ENCODE measurements at places on chromosomes 11 and 22. TPM values are rescaled to one million over a fixed set of nuclear protein-coding genes. Genes with fewer than 3 reads are reported as not detected.

GRCh38 chr22:44128958-44129618, 51.6 kb upstream of the PARVG start:
- no peak for DNase-seq

Gene OR5L1
- not detected for total RNA-seq

DNA sequence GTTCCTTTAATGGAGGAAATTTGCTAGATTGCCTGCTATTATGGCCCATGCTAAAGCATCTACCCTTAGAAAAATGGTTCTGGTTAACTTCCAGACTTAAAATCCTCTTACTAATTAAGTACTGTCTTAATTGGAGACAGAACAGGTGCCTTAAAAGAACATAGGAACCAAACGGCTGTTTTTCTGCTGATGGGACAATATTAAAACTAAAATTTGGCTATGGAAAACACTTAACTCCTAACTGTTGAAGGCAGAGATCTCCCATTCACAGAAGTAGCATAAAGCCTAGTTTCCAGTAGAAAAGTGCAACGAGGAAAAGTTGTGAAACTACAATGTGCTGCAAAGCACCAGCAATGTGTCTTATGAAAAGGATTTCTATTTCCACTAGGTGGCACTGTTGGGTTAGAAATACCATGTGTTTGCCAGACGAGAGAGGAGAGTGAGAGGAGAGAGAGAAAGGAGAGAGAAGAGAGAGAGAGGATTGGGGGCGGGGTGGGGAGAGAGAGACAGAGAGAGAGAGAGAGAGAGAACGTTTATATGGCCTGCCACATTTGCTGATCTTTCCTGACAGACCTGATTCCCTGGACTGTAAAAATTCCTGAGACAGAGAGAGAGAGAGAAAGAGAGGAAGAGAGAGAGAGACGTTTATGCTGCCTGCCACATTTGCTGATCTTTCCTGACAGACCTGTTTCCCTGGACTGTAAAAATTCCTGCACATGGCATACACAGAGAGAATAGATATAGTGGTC, 51.5 kb downstream of the FAM181B start:
- DNase-seq, result peak; percentile 90

GRCh38 chr11:66118847-66119246, 48.8 kb downstream of the PACS1 start:
- no peak for DNase-seq

DNA sequence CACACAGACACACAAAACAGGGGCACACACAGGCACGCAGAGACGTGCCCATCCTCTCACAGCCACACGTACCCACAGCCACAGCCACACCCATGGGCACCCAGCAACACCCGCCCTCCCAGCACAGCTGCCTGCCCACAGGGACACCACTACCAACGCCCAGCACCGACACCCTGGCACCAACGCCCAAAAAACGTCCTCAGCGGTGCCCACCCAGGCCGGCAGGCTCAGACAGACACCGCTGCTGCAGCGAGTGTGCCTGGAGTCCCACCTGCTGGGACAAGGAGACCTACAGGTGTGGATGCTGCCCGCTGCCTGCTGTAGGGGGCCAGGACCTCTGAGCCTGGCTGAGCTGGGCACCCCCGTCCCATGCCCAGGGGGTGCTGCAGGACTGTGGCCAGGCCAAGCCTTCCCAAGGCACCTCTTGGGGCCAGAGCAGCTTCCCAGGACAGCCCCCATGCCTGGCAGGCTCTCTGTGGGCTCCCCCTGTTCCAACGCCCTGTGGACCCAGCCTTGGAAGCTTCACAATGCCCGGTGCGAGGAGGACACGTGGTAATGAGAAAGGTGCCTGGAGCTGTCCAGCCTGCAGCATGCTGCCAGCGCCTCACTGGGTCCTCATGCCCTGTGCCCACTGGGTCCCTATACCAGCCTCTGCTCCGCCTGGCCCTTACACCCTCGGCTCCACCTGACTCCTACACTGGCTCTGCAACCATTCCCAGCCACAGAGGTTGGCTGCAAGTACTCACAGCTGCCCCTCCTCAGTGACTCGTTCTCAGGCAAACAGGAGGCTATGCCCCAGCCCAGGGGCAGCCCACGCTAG, 45.8 kb upstream of the TH start:
- DNase-seq, result no peak

GRCh38 chr11:75625991-75626888, 42.6 kb downstream of the MAP6 start:
- DNase-seq, result no peak

- no peak for DNase-seq
These were observed 47.2 kb downstream of the LRFN4 start for GRCh38 chr11:66904055-66904454.

GRCh38 chr22:49884503-49885260, 31.0 kb downstream of the ZBED4 start:
- no peak for DNase-seq

Gene MSANTD4
- total RNA-seq, result 27.7 TPM

Gene TREH
- not detected for total RNA-seq

DNA sequence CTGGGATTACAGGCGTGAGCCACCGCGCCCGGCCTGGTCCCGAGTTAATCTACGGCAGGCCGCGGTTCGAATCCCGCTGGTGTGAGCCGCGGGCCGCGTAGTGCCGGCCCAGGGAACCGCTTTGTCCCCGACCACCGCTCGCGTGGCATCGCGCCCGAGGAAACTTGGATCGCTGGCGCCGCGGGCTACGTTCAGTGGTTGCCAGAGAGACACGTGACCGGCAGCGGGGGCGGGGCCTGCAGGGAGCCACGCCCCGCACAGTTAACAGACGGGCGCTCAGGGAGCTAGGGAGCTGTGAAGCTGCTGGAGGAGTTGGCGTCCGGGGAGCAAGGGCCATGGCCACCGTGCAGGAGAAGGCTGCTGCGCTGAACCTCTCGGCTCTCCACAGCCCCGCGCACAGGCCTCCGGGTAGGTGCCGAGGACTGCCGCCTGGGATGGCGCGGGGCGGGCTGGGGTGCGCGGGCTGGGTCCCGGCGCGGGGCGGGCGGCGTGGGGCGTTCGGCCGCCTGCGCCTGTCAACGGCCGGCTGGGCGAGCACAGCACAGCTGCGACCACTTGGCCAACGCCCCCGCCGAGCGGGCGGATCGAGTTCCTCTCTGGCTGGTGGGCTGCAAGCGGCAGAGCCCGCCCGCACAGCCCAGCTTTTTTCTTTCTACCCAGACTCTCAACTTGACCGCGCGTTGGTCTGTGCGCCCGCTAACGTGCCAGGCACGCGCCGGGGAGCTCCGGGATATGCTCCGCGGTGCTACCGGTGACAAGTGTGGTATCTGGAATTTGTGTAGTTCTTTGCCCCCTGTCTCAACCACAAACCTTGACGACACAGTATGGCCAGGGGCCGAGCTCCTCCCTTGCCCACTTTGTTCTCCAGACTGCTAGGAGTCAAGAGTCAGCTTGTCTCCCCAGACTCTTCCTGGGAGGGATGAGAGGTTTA, at the start of gene DEPDC7:
Gene DEPDC7 (plus strand): TSS at position 258 of the 931 bp plus-strand sequence. CDS start 78 bp downstream, at position 336.
- DNase-seq, result peak; percentile 100

- no peak for DNase-seq
These were observed 11.2 kb downstream of the MCM5 start for GRCh38 chr22:35411102-35411501.

Gene THRSP
- total RNA-seq, result not detected

Gene C11orf97
- total RNA-seq, result not detected

DNA sequence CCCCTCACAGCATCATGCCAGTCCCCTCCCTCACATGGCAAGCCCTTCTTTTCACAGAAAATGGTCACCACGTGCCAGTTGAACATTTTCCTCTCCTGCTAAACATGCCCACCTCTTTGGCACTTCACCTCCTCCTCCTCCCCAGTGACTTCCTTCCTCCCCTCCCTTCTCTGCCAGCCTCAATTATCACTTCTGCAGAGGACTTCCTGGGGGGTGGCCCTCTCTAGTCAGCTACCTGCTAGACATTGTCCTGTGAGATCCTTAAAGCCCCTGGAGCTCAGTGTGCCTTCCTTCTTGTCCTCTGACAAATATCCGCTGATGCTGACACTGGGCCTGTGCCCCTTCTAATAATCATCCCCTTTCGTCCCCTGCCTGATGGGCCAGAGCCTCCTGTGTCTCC, 43.2 kb upstream of the E2F8 start:
- DNase-seq, result no peak

Gene ACRV1
- not detected for total RNA-seq

Gene UPK3A
- total RNA-seq, result not detected

Gene IFITM2
- 23.3 TPM for total RNA-seq

- DNase-seq, result peak; percentile 91
These were observed 8.4 kb upstream of the SLC22A8 start for GRCh38 chr11:63023841-63024648.

- DNase-seq, result no peak
These were observed 1.7 kb upstream of the SESN3 start for GRCh38 chr11:95232666-95233065.

Measured in A673 (cell line).